DMS53 (cell line): ENCODE measurements at places on chromosomes 3 and 15.

DNA sequence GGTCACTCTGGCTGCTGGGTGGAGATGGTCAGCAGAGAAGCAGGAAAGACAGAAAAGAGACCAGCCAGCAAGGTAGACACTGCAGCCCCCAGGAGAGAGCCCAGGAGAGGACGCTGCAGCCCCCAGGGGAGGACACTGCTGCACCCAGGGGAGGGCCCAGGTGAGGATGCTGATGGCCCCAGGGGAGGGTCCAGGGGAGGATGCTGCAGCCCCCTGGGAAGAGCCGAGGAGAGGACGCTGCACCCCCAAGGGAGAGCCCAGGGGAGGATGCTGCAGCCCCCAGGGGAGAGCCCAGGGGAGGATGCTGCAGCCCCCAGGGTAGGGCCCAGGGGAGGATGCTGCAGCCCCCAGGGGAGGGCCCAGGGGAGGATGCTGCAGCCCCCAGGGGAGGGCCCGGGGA is 196.7 kb upstream of the NSMCE3 start:
- no peak for DNase-seq

DNA sequence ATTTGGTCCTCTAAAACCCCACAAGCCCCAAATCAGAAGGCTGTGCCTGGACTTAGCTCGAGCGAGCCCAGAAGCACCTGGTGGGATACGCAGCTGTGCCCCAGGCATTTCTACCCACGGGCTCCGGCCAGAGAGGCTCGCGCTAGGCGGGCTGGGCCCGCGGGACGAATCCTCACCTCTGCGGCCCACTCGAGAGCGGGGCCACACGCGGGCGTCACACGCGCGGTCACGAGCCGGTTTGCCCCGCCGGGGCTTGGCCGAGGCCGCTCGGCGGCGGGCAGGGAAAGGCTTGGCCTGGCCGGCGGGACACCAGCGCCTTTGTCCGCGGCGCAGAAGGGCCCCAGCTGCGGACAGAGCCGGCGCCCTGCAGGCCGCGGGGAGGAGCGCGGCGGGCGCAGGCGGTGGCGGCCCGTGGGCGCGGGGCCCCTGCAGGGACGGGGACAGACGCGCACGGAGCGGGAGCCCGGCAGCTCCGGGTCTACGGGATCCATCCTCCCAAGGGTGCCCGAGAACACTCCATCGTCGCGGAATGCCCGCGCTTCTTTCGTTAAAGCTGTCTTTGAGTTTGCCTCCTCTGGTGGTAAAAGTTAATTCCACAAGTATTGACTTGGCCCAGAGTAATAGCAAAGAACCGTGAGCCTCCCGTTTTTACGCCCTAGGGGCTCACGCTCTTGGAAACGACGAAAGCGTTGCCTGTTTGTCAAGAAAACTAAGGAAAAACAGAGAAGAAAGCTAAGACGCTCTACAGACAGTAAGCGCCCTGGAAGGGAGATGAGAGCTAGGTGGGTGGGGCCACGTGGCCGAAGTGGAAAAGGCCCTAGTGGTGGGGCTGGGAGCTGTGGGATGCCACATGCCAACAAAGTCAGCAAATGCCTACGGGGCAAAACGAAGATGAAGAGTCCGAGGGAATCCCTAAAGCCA is 26.4 kb downstream of the TYRO3 start:
- DNase-seq = peak; percentile 67

GRCh38 chr3:104614564-104614963 is 752.1 kb upstream of the ALCAM start:
- no peak for DNase-seq

- no peak for DNase-seq
Measured at GRCh38 chr15:59567324-59567723, 44.3 kb upstream of the GCNT3 start.

- no peak for DNase-seq
Measured at GRCh38 chr15:78083687-78084448, 6.4 kb upstream of the TBC1D2B start.

GRCh38 chr3:184738982-184739381 is 27.1 kb upstream of the MAGEF1 start:
- peak; percentile 37 for DNase-seq

- DNase-seq = no peak
Measured at GRCh38 chr3:324423-324822, 127.9 kb downstream of the CHL1 start.

GRCh38 chr15:45441686-45442085 is 63.3 kb upstream of the GATM start:
- DNase-seq = peak; percentile 26

DNA sequence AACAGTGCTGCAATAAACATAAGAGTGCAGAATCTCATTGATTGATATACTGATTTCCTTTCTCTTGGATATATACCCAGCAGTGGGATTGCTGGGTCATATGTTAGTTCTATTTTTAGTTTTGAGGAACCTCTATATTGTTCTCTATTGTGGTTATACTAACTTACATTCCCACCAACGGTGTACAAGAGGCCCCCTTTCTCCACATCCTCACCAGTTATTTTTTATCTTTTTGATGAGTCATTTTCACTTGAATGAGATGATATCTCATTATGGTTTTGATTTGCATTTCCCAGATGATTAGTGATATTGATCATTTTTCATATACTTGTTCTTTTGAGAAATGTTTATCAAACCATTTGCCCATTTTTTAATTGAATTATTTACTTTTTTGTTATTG is 12.4 kb upstream of the IREB2 start:
- no peak for DNase-seq

- DNase-seq = no peak
Measured at GRCh38 chr3:150739200-150739863, 23.6 kb downstream of the SIAH2 start.

GRCh38 chr3:98555025-98555379 is 23.2 kb downstream of the GPR15 start:
- no peak for DNase-seq

DNA sequence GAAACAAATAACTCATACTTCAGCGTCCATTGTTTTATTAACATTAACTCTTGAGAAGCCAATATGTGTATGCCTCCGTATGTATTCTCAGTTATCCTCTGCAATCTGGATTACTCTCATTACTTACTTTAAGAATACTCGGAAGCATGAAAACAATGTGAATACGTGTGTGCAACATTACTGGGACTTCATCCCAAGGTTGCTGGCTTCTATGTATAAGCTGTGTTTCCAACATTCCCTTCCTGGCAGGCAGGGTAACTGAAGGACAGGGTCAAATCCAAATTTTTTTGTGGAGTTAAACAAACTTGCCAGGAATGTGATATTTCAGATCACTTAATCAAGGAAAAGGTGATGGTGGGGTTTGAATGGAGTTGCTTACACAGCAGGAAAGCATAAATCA is 34.5 kb upstream of the NR1I2 start:
- DNase-seq = no peak

GRCh38 chr3:40255532-40255931 is 54.0 kb upstream of the EIF1B start:
- DNase-seq = no peak
